WTC11 (cell line): ENCODE measurements at places on chromosomes 11 and 22.

DNA sequence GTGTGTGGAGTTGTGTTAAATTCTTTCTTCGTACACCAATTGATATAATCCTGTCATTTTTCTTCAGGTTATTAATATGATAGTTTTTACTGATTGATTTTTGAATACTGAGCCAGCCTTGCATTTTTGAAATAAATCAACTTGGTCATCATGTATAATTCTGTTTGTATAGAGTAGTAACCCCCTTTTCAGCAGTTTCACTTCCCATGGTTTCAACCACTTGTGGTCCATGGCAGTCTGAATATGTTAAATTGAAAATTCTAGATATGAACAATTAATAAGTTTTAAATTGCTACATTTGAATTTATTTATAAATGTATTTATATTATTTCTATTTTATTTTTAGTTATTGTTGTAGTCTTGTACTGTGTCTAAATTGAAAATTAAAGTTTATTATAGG, 32.6 kb downstream of the MS4A6A start:
- no peak for DNase-seq

DNA sequence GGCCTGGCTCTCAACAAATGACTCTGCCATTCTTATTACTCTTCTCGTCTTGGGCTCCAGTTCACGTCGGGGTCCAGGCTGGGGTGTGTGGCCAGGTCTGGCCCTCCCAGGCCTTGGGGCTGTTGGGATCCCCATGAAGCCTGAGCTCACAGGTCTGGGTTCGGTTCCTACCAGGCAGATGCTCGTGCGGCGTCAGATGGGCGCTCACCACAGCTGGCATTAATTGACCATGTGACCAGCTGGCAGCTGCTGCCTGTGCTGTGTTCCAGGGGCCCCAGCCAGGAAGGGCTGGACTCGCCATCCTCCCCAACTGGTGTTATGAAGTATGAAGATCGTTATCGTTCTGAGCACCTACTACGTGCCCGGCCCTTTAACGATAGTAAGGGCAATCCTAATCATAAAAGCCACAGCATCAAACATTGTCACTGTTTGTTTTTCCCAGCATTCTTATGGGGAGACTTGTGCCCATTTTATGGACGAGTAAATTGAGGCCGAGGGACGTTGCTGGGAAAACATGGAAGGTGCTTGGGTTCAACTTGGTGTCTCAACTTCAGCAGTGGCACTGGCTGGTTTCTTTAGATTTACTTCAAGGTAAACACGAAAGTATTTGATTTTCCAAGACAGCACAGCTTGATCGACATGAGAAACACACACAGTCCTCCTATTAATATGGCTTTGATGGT, 26.8 kb upstream of the CACNG2 start:
- no peak for DNase-seq

- DNase-seq: peak; percentile 77
Observed at GRCh38 chr22:38353142-38353629, 36.0 kb upstream of the CSNK1E start.

DNA sequence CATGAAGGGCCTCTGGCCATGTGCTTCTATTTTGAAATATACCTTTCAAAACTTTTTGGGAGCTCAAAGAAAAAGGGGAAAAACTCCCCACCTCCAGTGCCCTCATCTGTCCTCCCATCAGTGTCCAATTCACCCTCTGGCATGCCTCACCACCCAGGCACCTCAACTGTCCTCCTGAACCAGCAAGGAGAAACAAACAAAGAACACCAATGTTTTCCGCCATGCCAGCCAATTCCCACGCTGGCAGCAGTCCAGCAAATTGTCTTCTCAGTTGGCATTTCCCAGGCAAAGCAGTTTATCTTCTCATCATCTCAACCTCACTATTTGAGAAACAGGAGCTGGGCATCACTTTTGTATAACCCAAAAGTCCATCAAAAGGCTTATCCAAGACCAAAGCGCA, 496.9 kb downstream of the SOX6 start:
- no peak for DNase-seq

DNA sequence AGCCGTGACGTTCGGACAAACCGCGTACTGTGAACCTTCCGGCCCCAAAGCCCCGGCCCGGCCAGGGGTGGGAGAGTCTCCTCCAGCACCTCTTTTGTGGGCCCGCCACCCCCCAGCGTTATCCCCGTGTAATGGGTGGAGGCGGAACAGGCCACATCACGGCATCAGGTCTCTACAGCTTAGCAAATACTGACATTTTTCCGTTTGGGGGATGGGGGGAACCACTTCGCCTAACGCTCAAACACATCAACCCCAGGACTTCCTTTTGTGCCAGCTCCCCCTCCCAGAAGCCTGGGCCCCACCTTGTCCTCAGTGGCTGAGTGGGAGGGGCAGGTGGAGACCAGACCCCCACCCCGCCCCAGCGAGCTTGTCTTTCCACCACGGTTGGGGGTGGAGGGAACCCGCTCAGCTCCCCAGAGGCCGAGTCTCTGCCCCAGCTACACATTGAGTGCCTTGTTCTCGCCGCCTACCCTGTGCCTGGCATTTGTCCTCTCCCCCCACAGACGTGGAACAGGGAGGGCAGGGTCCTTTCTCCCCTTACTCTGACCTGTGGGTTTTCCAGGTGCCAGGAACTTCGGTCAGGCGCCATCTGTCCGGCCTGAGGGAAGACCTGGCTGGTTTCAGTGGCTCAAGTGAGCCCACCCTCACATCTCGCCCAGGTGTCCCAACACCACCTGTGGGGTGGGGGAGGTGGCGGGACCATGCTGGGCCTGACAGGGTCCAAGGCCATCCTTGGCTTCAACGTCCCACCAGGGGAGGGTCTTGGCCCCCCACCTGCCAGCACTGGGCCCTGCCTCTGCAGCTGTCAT, 29.6 kb downstream of the SBF1 start:
- DNase-seq: no peak

DNA sequence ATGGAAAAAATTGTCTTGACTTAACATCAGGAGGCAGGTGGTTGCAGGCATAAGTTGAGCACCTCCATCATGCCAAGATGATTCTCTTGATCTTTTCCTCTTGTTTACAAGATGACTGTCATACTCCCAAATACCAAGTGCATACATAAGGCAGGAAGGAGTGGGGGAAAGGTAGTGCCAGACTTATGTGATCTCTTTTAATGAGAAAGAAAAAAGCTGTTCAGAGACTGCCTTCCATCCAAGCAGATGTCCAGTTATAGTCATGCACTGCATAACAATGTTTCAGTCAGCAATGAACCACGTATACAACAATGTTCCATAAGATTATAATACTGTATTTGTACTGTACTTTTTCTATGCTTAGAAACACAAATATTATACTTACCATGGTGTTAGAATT, 135.7 kb downstream of the EHF start:
- DNase-seq: no peak

- DNase-seq: no peak
Observed at GRCh38 chr22:33766091-33766490, 154.2 kb downstream of the LARGE1 start.
